Mesendoderm (in vitro differentiated cells): ENCODE measurements at places on chromosomes 16 and 17.
A peak's percentile ranks its signal among the peaks of the same experiment; 100 is the strongest.

DNA sequence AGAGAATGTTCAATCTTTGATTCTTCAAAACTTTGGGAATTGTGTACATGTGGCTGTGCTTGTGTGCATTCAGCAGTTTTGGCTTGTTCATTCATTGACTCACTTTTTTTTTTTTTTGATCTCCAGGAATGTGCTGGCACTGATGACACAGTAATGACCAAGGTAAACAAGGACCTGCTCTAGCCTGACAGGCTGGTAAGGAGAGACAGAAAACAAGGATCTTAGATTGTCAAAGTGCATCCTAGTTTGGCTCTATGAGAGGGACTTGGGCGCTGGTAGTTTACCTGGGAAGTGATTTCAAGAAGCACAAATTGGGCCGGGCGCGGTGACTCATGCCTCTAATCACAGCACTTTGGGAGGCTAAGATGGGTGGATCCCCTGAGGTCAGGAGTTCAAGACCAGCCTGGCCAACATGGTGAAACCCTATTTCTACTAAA, 233.1 kb upstream of the WSCD1 start:
- DNase-seq = no peak

DNA sequence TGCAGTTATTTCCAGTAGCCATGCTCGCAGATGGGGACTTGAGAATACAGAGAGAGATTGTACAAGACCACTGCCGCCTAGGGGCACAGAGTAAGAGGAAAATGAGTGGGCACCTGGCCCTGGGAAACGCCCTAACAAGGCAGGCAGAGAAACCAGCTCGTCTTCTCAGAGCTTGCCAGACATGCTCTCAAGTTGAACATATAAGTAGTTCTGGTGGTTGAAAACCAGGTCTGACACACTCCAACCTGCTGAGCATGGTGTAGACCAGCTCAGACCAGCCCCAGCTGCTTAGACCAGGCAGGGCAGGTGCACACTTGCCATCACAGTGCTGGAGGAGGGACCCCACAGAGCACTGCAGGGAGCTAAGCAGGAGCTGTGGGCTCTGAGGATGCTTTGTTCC, 250.5 kb downstream of the CPPED1 start:
- no peak for DNase-seq

DNA sequence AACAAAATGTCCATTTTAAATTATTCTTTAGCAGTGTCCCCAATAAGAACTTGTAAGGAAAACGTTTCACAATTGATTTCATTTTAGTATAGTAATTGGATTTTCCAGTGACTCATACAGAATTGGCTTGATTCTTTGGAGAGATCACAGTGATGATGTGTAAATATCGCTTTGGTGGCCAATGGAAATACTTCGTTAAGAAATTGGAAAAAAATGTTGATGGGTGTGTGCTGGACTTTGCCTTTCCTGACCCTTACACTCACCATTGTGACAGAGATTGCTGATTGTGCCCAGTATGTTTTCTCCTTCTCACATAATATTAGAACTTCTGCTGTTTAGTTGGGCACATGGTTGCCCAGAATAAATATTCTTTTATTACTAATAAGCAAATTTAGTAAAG, 7.4 kb upstream of the EFCAB13 start:
- no peak for DNase-seq

- no peak for DNase-seq
These were observed 29.7 kb upstream of the NSRP1 start for GRCh38 chr17:30086896-30087295.

GRCh38 chr17:7589204-7589868, 558 bp downstream of the SOX15 start:
- DNase-seq = peak; percentile 91

GRCh38 chr17:45649796-45650195, 134.3 kb upstream of the CRHR1 start:
- DNase-seq = no peak

DNA sequence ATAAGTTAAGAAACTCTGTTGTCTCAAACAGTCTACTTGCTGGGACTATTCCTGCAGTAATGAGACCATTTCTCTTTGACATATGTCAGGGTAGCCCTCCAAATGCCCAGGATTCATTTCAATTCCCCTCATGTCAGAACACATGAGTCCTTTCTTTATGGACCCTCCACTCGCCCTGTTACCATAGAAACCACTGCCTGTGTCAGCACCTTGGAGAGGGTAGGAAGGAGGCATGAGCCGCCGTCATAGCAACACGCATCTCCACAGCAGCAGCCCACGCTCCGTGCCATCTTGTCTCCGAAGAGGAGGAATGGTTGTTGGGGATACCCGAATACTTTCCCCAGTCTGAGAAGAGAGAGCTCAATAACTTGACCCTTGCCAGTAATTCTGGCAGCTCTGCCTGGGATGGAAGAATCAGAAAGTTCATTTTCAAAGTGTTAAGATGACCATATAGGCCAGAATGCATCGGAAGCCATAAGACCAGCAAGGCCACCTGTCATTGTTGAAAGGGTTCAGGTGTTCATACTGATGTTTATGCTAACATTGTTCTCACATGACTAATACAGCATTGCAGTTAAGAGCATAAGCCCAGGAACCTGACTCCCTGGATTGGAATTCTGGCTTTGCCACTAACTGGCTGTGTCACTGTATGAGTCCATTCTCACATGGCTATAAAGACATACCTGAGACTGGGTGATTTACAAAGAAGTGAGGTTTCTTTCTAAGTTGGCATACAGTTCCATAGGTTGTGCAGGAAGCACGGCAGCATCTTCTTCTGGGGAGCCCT, 141.3 kb downstream of the ABCC12 start:
- peak; percentile 73 for DNase-seq

GRCh38 chr16:88938777-88939244, 38.2 kb downstream of the CBFA2T3 start:
- no peak for DNase-seq

DNA sequence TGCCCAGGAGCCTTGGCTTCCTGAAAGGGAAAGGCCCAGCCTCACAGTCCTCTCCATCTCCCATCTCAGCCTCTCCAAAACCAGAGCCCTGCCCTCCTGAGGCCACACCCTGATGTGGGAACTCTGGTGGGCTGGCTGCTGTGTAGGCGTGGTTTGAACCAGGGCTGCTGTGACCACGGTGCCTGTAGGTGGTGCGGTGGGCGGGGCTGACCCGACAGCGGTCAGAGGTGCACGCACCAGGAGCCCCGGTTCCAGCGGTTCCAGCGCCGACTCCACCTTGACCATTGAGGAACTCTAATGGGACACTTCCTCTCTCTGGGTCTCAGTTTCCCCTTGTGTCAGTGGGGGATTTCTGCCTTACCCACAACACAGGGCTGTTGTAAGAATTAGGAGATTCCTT, 2.4 kb downstream of the RAP1GAP2 start:
- DNase-seq = peak; percentile 62

GRCh38 chr17:8002721-8003593, 542 bp downstream of the GUCY2D start:
- no peak for DNase-seq

DNA sequence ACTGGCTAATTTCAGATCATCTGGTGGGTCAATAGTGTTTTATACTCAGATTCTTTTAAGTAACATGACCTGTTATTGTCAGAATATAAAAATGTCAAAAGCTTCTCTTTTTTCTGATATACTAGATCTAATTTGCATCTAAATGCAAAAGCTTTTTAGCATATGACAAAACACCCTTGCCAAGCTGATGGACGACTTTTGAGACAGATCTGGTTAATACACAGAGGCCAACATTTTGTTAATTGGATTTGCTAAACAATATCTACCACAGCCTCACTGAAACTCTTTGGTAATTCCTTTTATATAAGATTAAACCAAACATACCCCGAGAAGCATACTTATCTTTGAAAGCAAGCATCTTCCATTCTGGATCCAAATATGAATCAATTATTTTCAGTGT, 10.3 kb upstream of the NOL11 start:
- DNase-seq = no peak

DNA sequence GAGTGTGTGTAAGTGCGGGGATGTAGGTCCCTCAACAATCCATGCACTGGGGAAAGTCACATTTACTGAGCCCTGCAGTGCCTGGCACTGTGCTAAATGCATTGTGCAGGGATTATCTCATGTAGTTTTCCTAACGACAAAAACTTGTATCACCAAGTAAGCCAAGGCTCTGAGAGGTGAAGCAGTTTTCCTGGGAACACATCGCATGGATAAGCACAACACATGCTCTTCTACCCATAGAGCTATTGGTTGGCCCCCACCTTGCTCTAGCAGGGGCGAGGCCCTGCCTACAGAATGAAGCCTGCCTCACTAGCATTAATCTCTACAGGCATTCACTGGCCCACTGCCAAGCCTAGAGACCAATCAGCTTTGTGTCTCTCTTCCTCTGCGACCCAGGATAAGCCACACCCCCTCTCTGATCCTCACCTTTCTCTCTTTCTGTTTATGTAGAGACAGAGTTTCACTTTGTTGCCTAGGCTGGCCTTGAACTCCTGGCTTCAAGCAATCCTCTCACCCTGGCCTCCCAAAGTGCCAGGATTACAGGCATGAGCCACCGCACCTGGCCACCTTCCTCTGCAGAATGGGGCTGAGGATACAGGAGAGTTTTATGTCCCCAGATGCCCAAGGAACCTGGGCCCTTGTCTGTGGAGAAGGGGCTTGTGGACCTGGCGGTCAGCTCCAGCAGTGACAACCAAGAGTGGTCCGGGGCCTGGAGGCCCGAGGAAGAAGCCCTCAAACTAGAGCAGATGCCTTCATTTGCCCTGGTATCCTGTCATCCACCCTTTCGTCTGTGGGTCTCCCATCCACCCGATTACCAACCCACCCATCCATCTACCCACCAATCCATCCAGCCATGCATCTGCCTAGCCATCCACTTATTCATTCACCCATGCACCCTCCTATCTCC, 12.8 kb downstream of the CDH16 start:
- peak; percentile 55 for DNase-seq
